Kidney (tissue), 22 donors: ENCODE measurements at places on chromosomes 2 and 18.
A peak's percentile ranks its signal among the peaks of the same experiment; 100 is the strongest.

- DNase-seq: no peak
- H3K4me1 ChIP-seq: no peaks in the 10 kb centered on the region
- H3K36me3 ChIP-seq: no peaks in the 10 kb centered on the region
Observed at GRCh38 chr18:79766308-79766707, 31.4 kb upstream of the KCNG2 start.

DNA sequence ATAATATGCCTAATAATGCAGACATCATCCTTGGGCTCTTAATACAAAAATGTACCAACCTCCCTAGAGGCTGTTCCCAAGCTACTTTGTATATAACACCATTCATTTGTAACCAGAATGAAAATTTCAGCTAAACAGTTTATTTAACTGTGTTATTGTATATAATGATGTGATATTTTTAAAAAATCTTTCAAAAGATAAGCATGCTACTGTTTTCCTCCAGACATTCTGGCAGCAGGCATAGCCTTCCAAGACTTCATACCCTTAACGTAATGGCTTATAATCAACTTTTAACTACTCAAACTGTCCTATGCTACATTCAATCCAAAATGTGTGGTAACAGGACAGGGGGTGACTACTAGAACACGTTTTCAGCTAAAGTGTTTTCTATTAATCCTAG, 21.2 kb downstream of the CFAP221 start:
- no peak overlapping the region for H3K4me3 ChIP-seq
- no peak overlapping the region for H3K27ac ChIP-seq
- H3K36me3 ChIP-seq: no peaks in the 10 kb centered on the region

DNA sequence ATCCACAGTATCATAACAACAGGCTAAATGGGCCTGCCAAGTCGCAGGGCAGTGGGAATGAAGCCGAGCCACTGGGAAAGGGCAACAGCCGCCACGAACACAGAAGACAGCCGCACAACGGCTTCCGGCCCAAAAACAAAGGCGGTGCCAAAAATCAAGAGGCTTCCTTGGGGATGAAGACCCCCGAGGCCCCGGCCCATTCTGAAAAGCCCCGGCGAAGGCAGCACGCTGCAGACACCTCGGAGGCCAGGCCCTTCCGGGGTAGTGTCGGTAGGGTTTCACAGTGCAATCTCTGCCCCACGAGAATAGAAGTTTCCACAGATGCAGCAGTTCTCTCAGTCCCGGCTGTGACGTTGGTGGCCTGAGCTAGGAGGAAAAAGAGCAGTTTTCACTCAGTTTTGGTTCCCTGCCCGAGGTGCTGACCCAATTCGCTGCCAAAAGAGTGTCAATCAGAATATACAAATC, 32.2 kb downstream of the KCTD18 start:
- H3K4me1 ChIP-seq: no peaks in the 10 kb centered on the region
- no peak for DNase-seq
- H3K36me3 ChIP-seq: peaks cover 33% of the 10 kb centered on the region
- H3K4me3 ChIP-seq: no peak overlapping the region
- no peak overlapping the region for H3K27ac ChIP-seq

- H3K27me3 ChIP-seq: no peaks in the 10 kb centered on the region
- no peak overlapping the region for H3K4me3 ChIP-seq
- H3K4me1 ChIP-seq: peaks cover 13% of the 10 kb centered on the region
- H3K36me3 ChIP-seq: no peaks in the 10 kb centered on the region
- no peak overlapping the region for H3K27ac ChIP-seq
- DNase-seq: no peak
Observed at GRCh38 chr18:9922592-9923311, 8.9 kb downstream of the VAPA start.

GRCh38 chr2:152598975-152599759, 118.1 kb downstream of the PRPF40A start:
- DNase-seq: no peak
- H3K4me1 ChIP-seq: no peaks in the 10 kb centered on the region
- H3K27me3 ChIP-seq: no peaks in the 10 kb centered on the region
- H3K27ac ChIP-seq: no peak overlapping the region

DNA sequence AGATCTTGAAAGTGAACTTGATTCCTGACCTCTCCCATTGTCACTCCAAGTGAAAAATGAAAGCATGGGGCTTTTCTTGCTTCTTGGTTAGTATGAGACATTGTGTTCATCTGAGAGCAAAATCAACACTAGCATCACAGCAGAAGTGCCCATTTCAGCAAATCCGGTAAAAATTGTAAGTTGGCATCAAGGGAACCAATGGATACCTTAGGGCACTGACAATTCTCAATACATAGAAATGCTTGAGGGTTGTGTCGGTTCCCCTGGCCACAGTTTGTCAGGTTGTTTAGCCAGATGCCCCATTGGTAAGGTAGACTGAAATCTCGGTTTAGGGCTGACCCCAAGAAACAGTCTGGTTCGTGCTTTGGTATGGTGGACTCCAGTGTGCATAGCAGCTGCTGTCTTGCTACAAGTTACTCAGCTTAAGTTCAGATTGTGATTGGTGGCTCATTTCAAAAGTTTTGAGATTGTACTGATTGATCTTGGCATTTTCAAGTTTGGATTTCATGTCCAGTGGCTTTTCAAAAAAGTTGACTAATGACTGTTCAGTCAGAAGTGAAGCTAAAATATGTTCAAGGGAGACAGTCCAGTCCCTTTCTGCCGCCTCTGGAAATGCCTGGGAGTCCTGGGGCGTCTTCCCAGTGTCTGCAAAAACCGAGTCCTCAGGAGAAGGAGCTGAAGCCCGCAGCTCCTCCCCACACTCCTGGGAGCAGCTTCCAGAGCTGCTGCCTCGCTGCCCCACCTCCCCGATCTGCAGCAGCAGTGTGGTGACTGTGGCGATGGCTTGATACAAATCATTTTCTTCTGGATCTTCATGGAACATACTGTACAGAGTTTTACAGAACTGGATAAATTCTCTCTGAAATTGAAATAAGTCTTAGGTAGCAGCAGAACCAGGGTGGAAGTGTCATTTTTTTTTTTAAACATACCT, 5.6 kb downstream of the RPL31 start:
- no peak overlapping the region for H3K27ac ChIP-seq
- H3K4me1 ChIP-seq: no peaks in the 10 kb centered on the region
- peaks cover 9% of the 10 kb centered on the region for H3K36me3 ChIP-seq
- no peak overlapping the region for H3K4me3 ChIP-seq

GRCh38 chr2:40148334-40148733, 303.6 kb downstream of the SLC8A1 start:
- H3K27ac ChIP-seq: no peak overlapping the region
- H3K4me1 ChIP-seq: no peaks in the 10 kb centered on the region
- H3K4me3 ChIP-seq: no peak overlapping the region
- no peaks in the 10 kb centered on the region for H3K27me3 ChIP-seq

- no peak overlapping the region for H3K4me3 ChIP-seq
- DNase-seq: no peak
- no peaks in the 10 kb centered on the region for H3K27me3 ChIP-seq
- H3K36me3 ChIP-seq: no peaks in the 10 kb centered on the region
- no peak overlapping the region for H3K27ac ChIP-seq
Observed at GRCh38 chr2:121121661-121122060, 163.3 kb downstream of the TFCP2L1 start.

DNA sequence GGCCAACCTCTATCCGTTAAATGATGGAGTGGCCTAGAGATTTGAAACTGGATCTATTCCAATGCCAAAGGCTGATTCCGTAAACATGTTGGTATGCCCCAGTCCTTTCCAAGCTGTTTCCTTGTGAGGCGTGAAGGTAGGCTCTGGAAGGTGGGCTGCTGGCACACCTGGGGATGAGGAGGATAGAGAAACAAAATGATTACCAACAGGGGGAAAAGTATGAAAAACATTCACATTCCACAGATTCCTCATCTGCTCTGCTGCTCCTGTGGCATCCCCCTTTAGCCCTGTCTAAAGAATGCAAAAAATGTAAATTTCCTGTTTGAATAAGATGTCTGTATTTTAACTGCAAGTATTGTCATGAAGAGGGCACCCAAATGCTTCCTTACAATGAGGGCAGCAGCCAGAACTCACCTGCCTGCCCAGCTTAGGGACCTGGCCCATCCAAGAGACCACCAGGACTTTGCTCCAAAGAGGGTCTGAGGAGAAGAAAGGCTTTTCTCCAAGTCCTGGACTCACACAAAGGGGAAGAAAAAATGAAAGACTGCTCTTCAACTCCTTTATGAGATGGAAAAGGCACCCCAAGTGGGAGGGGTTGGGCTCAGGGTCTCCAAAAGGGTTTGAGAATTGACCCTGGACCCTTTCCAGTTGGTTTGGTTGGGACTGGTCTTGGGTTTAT, 132.3 kb upstream of the PELI1 start:
- H3K4me3 ChIP-seq: no peak overlapping the region
- H3K27ac ChIP-seq: peak overlapping the region; percentile 65
- H3K36me3 ChIP-seq: no peaks in the 10 kb centered on the region

DNA sequence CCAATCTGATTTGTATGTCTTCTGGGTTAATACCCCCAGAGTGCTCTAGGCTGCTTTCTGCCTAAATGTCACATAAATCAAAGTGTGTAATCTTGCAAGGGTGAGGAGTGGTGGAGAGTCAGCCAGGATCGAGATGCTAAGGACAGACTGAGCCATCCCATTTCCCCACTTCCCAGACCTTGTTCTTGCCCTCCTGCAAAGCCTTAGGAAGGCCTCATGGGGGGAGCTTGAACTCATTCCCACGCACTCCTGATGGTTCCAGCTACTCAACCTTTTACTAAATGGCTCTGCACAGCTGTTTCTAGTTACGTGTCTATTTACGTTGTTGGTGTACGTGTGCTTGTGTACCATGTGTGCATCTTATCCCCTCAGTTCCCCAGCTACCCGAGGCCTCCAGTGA, 423.6 kb upstream of the TNP1 start:
- H3K27ac ChIP-seq: no peak overlapping the region
- no peak for DNase-seq
- H3K36me3 ChIP-seq: no peaks in the 10 kb centered on the region
- H3K27me3 ChIP-seq: no peaks in the 10 kb centered on the region

DNA sequence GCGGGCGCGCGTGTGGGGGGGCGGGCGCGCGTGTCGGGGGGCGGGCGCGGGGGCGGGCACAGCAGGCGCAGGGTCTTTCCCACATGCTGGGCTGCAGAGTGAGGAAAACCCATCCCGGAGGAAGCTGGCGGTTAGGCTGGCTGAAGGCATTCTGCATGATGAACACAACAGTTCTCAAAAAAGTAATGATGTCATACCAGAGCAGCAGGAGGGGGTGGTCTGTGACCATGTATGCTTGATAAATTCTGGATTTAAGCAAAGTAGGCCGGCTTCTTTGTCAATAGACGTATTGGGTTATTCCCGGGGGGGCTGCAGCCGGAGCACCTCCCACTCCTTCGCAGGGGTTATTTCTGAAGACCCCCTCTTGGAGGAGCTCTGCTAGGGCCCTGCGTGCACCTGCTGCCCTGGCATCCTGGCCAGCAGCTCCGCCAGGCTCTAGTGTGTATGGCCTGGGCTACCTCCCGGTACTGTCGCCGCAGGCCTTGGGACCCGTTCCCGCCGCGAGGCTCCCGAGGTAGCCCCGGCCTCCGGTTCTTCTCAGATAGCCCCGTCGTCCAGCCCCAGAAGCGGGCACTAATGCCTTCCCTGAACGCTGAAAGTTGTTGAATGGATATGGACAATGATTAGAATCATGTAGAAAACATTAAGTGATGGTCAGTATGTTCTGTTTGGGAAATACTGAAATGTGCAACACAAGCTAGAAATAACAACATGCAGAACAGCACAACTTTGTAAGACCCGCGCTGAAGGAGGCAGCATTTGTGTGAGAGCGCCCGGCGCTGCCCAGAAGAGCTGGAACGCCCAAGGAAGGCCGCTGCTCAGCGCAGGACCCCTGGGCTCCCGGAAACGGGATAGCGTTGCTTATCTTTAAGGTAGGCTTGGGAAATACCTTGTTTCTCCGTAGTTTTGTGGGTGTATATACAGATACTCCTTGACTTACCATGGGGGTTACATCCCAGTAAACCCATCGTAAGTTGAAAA, 101.4 kb upstream of the RAB6C start:
- no peak overlapping the region for H3K27ac ChIP-seq
- no peak for DNase-seq

DNA sequence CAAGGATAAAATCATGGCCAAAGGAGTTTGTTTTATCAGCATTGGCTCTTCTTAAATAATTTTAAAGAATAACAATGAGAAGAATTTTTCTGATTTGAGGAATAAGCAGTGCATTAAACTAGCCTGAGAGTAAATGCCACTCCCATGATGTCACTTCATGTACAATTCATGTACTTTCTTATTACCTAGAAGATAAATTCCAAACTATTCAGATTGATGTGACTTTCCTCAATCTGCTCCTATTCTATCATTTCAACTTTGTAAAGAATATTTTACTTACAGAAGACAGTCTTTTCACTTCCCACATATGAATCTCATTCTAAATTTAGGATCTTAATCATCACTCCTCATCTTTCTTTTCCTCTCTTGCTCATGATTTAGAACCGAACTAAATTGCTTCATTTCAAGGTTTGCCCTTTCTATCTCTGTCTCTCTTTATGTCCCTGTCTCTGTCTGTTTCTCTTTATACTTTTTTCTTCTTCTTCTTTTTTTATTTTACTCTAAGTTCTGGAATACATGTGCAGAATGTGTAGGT, 1142.0 kb upstream of the PIK3C3 start:
- H3K4me3 ChIP-seq: no peak overlapping the region
- DNase-seq: no peak
- no peaks in the 10 kb centered on the region for H3K27me3 ChIP-seq
- H3K27ac ChIP-seq: no peak overlapping the region
- H3K36me3 ChIP-seq: no peaks in the 10 kb centered on the region

GRCh38 chr2:170690640-170691039, 24.5 kb upstream of the SP5 start:
- H3K4me1 ChIP-seq: no peaks in the 10 kb centered on the region
- no peaks in the 10 kb centered on the region for H3K36me3 ChIP-seq
- no peaks in the 10 kb centered on the region for H3K27me3 ChIP-seq

DNA sequence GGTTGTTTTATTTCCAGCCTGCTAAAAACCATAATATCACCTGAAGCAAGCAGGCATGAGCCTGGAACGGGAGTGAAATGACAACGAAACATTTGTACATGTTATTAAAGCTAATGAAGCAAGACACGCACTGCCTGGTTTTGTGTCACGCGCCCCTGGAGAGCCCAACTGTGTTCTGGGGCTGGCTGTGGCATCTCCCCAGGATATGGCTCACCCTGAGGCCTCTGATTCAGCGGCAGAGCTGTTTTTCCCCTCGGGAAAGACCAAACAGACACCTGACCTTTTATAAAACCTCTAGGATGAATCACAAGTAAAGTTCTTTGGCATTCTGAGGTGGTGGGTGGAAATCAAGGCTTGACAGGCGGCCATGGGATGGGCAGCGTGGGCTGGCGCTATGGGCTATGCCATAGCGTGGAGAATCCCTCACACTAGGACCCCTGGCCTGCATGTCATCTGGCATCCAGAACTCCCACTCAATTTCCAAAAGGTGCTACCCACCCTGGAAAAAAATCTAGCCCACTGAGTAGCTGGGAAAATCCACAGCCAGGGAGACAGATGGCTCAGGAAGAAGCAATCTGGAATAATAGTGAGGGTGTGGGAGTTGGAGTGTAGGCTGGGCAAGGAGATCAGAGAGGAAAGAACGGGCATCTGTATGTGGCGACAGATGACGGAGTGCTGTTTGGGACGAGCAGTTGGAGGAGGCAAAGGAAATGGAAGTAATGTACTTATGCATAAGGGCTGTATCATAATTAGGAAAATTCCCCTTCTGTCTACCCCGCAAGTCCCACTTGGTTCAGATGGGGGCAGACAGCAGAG, 262.0 kb downstream of the AFF3 start:
- H3K36me3 ChIP-seq: no peaks in the 10 kb centered on the region
- H3K4me3 ChIP-seq: no peak overlapping the region
- DNase-seq: no peak
- H3K4me1 ChIP-seq: peaks cover 6% of the 10 kb centered on the region
